ENCODE measurements at places on chromosomes 5 and 9.

- DNase-seq: no peak
Observed at GRCh38 chr5:139061274-139061673, 136.9 kb downstream of the SIL1 start.

DNA sequence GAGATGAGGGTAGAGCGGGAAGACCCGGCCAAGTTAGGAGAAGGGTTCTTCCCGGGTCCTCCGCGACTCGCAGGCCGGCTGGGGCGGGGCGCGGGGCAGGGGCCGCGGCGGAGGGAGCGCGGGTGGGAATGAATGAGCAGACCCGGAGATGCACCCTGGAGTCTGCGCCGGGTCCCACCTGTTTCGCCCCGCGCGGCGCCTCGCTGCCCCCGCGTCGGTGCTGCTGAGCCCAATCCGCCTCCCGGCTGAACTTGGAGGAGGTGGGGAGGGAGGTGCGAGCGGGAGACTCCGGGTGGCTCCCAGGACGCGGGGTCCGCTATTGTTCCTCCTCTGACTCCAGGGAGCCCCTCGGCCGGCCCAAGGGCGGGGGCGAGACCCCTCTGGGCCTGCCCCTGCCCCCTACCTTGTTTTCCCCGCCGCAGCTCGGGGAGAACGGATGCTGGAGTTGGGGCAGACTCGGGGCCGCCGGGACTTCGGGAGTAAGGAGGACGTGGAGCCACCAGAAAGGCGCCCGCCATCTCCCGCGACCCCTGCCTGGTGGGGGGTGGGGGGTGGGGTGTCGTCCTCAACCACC lies 659 bp downstream of the RAI14 start:
- no peak for DNase-seq

- DNase-seq: no peak
Observed at GRCh38 chr5:67478337-67478736, 281.7 kb upstream of the CD180 start.

- no peak for DNase-seq
Observed at GRCh38 chr5:111296570-111296969, 72.4 kb downstream of the CAMK4 start.

DNA sequence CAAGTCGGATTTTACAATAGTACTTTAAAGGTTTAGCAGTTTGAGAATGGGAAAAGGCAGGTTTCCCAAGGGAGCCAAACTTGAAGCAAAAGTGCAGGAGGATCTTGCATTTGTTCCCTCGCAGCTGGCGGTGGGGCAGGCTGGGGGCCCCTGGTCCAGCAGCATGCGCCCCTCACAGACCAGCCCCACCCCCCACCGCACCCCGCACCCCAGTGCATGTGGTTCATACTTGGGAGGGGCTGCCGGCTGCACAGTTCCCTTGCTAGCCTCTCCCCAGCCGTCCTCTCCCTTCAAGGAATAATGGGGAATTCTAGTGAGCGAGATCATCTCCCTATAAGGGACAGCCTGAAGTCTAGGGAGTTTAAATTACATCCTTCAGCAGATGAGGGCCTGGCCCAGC lies 273.1 kb upstream of the IRX2 start:
- DNase-seq: no peak

- DNase-seq: no peak
Observed at GRCh38 chr9:136238342-136238732, 7.3 kb downstream of the QSOX2 start.

GRCh38 chr5:65085516-65085850 lies 316.8 kb downstream of the CWC27 start:
- no peak for DNase-seq

- no peak for DNase-seq
Observed at GRCh38 chr5:74116984-74117383, 491.0 kb downstream of the ARHGEF28 start.

GRCh38 chr5:34609951-34610441 lies 46.1 kb upstream of the RAI14 start:
- no peak for DNase-seq

DNA sequence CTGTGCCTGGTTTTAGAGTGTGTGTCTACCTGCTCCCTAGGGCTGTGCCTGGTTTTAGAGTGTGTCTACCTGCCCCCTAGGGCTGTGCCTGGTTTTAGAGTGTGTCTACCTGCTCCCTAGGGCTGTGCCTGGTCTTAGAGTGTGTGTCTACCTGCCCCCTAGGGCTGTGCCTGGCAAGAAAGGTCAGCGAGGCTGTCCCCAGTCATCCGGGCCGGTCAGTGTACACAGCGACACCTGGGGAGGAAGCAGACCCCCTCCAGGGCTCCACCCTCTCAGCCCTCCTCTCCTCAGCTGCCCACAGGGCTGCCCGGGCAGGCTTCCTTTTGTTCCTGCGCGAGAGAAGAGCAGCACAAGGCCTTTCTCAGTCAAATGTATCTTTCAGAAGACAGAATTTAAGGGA lies 4.1 kb downstream of the NRARP start:
- DNase-seq: no peak

DNA sequence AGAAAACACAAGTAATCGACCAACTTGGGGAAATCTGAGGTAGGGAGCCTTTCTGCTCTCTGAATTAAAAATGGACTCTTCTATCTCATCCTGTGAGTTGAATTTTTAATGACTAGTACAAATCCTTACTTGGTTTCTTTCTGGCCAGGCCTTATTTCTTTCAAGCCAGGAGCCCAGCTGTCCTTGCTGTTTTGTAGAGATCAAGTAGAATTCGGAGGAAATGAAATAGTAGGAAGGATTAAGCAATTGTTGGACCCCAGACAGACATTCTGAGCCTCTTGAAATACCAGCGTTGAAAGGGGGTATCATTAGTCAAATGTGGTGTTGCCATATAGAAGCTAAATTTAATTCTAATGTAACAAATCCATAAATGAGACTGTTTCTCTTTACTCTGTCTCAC lies 53.7 kb upstream of the SMIM15 start:
- no peak for DNase-seq

- no peak for DNase-seq
Observed at GRCh38 chr9:130292106-130292505, 26.5 kb downstream of the HMCN2 start.

DNA sequence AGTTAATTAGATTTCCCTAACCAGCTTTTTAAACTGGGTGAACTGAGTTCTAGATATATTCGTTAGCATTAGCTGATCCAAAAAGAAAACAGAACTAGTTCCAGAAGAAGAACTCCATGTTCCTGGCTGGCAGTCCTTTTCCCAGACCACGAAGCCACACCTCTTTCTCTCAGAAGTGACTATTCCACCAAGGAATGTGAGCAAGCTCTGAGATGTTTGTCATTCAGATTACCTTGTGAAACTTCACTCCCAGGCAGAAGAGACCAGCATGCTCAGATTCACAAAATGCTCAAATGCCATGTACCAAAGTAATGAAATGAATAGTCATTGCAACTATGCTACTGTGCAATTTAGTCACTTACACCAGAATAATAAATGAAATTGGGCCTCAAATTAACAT lies 4.4 kb upstream of the SSBP2 start:
- no peak for DNase-seq

DNA sequence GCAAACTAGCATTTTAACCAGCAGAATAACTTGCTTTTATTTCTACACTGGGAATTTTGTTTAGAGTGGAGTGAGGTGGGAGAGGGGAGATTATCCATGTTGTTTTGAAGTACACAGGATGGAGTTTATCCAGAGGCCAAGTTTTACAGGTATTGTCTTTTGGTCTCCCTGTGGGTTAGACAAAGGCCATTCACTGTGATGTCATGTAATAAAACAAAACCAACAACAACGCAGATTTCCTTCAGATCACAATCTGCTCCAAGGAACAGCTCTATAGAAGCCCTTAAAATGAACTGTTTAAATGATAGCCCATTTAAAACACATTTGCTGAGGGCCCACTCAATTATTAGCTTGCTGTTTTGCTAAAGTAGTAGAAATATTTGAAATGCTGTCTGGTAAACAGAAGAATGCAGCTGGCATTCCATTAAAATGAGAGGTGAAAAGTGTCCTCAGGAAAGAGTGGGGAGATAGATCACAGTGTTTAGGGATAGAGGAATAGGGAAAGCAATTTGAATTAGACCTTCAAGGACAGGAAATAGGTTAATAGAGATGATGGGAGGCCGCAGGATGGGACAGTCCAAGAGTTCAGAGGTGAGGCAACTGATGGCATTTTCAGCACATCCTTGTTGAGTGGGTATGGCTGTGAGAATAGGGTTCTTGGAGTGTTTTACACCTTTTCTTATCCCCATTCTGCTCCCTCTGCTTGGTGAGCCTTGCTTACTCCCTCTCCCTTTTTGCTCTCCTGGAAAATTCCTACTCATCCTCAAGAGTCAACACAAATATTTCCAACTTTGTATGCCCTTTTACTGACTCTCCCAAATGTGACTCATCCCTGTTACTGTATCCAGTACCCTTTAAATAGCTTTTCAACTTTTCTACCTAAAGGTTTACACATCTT lies 140.1 kb upstream of the NR3C1 start:
- DNase-seq: no peak

DNA sequence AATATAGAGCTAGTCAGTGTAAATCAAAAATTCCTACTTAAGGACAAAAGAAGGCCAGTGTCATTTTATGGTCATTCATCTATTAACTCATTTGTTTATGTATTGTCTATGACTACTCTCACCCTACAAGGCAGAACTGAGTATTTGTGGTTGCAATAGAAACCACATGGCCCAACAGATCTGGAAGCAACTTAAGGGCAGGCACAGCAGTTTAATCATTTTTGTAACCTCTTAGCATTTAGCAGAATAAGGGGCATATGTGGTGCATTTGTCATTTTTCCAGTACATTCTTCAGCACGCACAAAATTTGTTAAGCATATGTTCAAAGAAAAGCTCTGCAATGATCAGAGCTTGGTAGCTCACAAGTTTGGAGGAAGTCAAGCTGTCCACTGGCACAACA lies 1.1 kb downstream of the FKBP15 start:
- DNase-seq: no peak

GRCh38 chr9:98374385-98375051 lies 119.1 kb upstream of the TBC1D2 start:
- DNase-seq: no peak

- no peak for DNase-seq
Observed at GRCh38 chr9:6897207-6897822, 139.5 kb downstream of the KDM4C start.

GRCh38 chr9:111475195-111475594 lies 9.0 kb downstream of the ECPAS start:
- DNase-seq: no peak

DNA sequence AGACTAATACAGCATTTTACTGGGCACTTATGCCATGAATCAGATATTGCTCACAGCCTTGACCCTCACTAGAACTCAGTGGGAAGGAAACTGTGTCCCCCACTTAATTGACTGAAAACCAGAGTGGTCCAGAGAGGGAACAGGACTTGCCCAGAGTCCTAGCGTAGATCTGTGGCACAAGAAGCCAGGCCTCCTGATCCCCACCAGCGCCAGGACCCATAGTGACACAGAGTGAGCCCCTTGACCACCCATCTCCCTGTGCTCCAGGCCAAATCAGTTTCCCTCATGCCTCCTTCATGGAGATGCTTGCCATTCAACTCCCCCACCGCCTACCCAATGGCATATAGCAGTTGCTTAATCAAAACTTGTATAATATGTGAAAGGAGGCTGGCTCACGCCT lies 8.3 kb downstream of the KIF12 start:
- DNase-seq: no peak

DNA sequence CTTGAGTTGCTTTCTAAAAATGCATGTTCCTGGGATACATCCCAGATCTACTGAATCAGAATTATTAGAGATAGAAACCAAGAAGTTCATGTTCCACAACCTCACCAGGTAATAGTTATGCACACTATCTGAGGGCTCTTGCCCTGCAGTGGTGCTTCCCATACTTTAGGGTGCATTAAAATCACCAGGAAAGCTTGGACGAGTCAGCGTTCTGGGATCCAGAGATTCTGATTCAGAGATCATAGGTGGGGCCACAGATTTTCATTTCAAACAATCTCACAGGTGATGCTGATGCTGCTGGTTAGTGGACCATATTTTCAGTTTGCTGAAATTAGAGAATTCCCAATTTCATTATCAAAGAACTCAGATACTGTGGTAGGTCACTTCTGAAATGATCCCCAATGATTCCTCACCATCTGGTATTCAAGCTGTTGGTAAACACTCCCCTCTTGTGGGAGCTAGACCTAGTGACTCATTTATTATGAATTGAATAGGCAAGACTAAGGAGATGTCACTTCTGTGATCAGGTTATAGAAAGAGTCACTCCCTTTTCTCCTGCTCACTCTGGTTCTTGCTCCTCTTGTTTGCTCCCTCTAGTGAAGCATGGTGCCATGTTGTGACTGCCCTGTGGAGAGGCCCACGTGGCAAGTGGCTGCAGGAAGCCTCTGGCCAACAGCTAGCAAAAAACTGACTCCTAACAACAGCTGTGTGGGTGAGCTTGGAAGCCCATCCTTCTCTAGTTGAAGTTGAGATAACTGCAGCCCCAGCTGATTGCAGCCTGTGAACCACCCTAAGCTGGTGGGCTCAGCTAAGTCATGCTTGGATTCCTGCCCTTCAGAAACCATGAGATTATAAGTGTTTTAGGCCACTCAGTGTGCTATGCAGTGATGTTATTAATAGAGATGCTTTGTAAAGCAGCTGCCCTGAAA lies 59.8 kb downstream of the SH3TC2 start:
- no peak for DNase-seq

- no peak for DNase-seq
Observed at GRCh38 chr9:120890320-120891244, 13.6 kb upstream of the PHF19 start.

DNA sequence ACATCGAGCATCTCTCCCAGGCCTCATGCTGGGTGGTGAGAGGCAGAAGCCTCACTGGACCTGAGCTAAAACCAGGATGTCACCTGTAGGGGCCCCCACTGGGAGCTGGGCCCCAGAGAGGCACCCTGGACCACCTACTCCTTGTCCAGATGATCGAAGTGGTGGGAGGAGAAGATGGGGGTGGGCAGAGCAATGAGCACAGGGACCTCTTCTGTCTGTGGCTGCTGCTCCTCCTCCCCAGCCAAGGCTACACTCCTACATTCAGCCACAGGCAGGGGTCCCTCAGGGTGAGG lies 227.5 kb downstream of the CACNA1B start:
- no peak for DNase-seq

DNA sequence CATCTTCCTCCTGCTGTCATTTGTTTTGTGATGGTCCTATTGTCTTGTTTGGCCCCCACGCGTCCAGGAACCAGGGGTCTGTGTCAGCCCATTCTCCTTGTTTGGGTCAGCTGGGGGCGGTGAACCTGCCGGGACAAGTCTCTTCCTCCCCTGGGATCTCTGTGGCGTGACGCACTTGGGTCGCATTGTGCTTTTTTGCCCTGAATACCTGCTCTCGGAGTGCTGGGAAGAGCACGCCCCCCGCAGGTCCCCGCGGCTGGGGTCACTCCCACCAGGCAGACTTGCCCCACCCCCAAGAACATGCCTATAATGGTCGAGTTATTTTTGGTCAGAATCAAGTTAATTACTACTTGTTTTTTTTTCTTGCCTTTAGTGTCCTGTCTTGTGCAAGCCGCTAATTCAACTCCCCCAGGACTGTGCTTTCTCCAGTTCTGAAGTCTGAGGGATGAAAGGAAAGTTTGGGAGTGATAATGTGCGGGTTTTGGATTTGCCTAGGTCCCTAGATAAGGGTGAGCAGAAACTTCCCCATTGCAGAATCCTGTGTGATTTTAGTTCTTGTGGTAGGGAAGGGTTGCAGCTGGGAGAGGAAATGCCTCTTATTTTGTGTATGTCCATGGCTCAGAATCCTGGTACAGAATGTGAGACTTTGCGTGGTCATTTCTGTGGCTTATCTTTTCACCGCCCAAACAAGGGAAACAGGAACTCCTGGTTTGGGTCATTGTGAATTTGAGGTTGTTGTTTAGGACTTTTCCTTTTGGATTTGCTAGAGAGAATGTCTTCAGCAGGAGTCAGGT lies 789 bp downstream of the ACER2 start:
- no peak for DNase-seq

GRCh38 chr5:72242796-72243475 lies 77.1 kb downstream of the MRPS27 start:
- DNase-seq: no peak

Measured in activated T-helper 9 cell treated with anti-CD3 and anti-CD28 coated beads, Interleukin-2, amount 50 U/mL, for 16 hours (primary cell).